ENCODE measurements at places on chromosomes 5 and 9. TPM values are rescaled to one million over a fixed set of nuclear protein-coding genes. Genes with fewer than 3 reads are reported as not detected.

GRCh38 chr5:179488975-179489374 is 61.4 kb upstream of the RUFY1 start:
- no peak for DNase-seq

- DNase-seq = no peak
Measured at GRCh38 chr9:123246534-123246933, 21.9 kb downstream of the STRBP start.

DNA sequence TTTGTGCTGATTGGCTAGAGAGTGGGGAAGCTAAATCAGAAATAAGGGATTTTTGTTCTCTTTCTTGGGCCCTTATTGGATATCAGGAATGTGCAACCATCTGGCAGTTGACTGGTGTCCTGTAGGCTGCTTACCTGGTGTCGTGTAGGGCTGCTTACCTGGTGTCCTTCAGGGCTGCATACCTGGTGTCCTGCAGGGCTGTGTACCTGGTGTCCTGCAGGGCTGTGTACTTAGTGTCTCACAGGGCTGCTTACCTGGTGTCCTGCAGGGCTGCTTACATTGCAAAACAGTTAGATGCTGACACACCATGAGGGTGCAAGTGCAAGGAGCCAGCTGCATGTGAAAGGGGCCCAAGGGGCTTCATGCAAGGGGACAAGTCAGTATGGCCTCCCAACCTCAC is 249.3 kb downstream of the ICE1 start:
- no peak for DNase-seq

- no peak for DNase-seq
Measured at GRCh38 chr9:93452710-93453046, 703 bp downstream of the FAM120AOS start.

GRCh38 chr5:87120518-87121303 is 147.0 kb upstream of the RASA1 start:
- no peak for DNase-seq

DNA sequence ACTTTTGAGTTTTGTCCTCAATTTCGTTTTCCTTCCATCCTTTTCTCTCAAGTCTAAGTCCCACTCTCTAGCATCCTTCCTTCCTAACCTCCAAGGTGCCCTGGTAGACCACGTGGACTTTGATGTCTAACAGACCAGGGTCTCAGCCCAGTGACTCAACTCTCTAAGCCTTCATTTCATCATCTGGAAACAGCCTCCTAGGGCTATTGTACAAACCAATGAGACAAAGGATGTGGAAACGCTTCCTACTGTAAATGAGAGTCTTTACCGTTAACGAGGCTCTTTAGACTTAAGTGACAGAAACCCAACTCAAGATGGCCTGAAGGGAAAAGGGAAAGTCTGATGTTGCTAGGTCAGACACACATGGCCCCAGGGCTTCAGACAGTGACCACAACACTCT is 49.2 kb upstream of the CPLX2 start:
- no peak for DNase-seq

DNA sequence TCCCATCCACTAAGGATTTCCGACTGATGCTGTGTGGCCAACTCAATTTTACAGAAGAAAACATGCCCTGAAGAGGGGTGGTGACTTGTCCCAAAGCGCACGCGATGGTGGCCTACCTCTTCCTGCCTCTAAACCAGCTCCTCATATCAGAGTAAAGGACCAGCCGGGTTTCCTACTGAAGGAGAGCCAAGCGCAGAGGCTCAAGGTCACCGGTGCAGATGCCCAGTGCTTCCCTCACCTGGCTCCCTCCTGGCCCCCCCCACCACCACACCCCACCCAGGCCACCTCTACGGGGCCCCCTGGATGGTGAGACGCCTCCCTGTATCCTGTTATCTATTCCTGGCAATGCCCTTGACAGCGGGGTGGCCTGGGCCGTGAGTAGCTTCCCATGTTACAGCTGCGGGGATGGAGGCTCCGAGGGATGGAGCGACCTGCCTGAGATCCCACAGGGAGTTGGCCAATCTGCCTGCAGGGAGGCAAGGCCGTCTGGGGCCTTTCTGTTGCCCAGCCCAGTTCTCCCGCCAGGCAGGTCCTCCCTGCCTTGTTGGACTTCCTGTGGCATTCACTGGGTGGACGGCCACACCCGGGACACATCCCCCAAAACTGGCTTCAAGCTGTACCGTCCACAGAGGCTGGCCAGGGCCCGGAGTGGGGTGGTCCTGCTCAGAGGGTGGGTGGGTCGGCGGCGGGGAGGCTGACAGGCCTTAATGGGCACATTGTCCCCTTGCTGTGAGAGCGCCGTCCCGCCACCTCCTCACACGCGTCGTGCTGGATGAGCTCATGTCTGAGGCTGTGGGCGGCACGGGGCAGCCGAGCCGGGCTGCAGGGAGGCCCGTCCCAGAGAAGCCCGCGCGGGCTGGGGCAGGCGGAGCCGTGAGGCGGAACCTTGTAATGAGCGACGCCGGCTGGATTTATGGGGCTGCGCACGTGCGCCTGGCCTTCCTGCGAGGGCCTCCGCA is 72.5 kb downstream of the MACROH2A1 start:
- DNase-seq = no peak

GRCh38 chr5:54872810-54873209 is 112.6 kb downstream of the ESM1 start:
- DNase-seq = no peak

DNA sequence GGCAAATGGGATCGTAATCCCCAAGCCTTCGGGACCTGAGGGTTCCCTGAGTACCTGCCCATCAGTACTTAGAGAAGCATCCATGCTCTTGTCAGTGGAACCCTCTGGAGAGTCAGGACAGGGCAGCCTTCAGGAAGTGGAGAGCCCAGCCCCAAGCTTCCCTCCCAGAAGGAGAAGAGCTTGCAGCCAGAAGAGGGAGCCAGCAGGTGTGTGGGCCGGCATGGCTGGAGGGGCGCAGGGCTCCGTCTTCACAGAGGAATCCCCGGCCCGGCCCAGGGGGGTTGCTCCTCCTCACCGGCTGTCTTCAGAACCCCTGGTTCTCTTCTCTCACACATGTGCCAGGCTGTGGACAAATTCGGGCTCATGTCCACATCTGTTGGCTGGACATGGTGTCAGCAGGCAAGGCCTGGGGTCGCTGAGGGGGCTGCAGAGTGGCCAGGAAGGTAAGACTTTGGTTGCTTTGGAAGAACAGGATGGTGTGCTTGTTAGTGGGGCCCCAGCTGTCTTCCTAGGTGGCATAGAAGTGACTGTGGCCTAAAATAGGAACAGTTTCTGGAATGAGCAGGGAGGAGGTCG is 58.9 kb upstream of the RXRA start:
- DNase-seq = peak; percentile 54

GRCh38 chr5:140399979-140400729 is 1.5 kb upstream of the ANKHD1 start:
- no peak for DNase-seq

GRCh38 chr9:98888801-98889421 is 54.8 kb upstream of the COL15A1 start:
- no peak for DNase-seq

GRCh38 chr5:142059304-142059940 is 46.6 kb upstream of the GNPDA1 start:
- DNase-seq = no peak

DNA sequence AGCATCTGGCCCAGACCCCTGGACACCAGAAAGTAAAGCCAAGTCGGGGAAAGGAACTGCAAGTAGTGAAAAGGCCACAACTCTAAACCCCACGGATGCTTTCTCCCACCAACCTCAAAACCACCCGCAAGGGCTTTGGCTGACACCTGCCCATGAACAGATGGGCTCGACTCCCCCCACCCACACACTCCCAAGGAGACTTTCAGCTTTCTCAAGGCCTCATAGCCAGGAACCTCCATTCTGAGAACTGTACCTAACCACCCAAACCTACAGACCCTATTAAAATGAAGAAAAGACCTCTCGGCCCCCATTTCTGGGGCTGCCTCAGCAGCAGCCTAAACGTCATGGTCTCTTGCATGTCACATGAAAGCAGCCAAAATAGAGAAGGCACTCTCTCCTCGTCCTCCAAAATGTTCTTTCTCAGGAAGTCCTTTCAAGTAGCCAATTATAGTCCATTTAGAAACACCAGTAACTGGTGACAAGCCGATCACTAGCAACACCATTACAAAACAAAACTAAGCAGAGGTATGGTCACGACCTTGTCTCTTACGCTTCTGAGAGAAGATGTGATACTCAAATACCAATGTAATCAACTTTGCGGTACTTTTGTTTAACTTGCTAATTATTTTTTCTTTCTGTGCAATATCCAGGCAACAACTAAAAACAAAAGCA is 2.9 kb downstream of the B4GALT1 start:
- DNase-seq = no peak

- peak; percentile 88 for DNase-seq
Measured at GRCh38 chr5:170307575-170308465, 10.2 kb upstream of the LCP2 start.

- DNase-seq = no peak
Measured at GRCh38 chr5:109049565-109049964, 301.9 kb downstream of the FER start.

FAM151B gene
- total RNA-seq = 1.6 TPM

EFNA5 gene
- total RNA-seq = 28.5 TPM

GAS1 gene
- total RNA-seq = 22.3 TPM

TAF11L2 gene
- total RNA-seq = not detected

NRARP gene
- 4.7 TPM for total RNA-seq

BTNL8 gene
- total RNA-seq = 0.41 TPM

PCDHGA3 gene
- 9.8 TPM for total RNA-seq

FAM114A2 gene
- total RNA-seq = 34.9 TPM
